ENCODE measurements at places on chromosomes 1 and 21.
A peak's percentile ranks its signal among the peaks of the same experiment; 100 is the strongest.

GRCh38 chr1:234235434-234235881 lies 137.8 kb upstream of the COA6 start:
- no peak for DNase-seq

DNA sequence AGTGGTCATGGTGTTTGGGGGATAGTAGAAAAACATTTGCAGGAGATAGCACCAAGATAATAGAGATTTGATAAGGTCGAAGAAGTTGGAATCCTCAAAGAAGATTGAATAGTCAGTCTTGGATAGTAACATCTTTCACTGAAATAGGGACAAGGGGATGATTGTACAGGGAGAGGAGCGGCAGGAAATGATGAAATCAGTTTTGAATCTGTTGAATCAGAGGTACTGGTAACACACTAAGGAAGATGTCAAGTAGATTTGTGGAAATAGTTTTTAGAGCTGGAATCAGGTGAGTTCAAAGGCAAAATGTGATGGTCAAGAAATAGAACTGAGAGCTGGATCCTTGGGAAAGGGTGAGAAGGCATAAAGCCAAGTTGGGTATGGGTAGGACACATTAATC lies 26.5 kb downstream of the CAP1 start:
- no peak for DNase-seq

GRCh38 chr1:171869097-171869496 lies 27.8 kb downstream of the DNM3 start:
- DNase-seq = no peak

GRCh38 chr1:205520709-205521108 lies 16.2 kb downstream of the CDK18 start:
- DNase-seq = no peak

- no peak for DNase-seq
These were observed 35.4 kb downstream of the VANGL1 start for GRCh38 chr1:115677182-115677555.

DNA sequence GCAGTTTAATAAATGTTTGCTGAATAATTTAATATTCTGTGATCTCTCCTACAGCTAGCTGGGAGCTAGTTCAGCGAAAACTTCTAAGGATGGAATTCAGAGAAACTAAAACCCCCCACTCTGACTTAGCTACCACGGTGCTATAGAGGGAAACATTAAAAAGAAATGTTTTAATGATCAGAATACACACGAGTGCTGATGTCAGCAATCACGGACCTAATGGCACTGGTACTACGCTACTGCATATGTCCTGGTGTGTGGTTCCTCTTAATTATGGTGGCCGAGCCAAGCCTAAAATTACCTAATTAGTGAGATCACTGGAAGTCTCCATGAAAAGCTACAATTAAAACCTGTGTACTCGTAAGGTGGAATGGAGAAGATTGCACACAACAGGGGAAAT lies 23.9 kb upstream of the LSM10 start:
- no peak for DNase-seq

- DNase-seq = no peak
These were observed 24.2 kb upstream of the SNX7 start for GRCh38 chr1:98637316-98637715.

GRCh38 chr1:187655104-187655503 lies 826.4 kb downstream of the PLA2G4A start:
- DNase-seq = no peak

DNA sequence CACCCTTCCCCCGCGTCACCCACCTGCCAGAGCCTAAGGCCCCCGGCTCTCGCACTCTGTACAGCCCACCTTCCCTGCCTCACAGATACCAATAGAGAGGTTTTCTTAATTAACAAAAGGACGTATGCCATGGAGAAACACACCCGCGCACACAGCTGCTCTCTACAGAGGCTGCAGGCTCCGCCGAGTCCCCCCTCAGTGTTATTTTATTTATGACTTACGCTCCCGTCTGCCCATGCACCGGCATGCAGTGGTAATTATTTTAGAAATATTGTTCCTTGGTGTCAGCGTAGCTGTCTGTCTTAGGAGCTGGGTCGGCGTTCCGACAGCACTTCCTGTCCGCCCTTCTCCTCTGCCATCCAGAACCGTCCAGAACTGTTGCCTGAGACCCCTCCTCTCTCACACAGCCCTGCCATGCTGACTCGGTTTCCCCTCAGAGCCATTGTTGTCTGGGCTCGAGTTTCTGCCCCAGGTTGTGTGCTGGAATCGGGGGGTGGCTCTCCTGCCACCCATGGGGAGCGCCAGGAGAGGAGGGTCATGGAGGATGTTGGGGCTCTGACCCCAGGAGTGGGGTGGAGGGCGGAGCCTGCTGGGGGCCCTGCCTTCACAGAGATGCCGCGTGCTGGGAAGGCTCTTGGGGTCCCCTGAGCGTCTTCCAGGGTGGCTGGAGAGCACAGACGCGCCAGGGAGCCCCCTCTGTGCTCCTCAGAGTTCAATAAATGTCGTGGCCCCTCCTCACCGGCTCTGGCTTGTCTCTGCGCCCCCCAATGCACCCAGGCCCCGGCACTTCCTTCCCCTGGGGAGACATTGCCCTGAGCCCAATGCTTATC lies 39.6 kb upstream of the COL6A1 start:
- no peak for DNase-seq

GRCh38 chr21:10464975-10465374 lies 56.4 kb upstream of the TPTE start:
- no peak for DNase-seq

- no peak for DNase-seq
These were observed 112.0 kb upstream of the LRRC7 start for GRCh38 chr1:69455718-69456117.

DNA sequence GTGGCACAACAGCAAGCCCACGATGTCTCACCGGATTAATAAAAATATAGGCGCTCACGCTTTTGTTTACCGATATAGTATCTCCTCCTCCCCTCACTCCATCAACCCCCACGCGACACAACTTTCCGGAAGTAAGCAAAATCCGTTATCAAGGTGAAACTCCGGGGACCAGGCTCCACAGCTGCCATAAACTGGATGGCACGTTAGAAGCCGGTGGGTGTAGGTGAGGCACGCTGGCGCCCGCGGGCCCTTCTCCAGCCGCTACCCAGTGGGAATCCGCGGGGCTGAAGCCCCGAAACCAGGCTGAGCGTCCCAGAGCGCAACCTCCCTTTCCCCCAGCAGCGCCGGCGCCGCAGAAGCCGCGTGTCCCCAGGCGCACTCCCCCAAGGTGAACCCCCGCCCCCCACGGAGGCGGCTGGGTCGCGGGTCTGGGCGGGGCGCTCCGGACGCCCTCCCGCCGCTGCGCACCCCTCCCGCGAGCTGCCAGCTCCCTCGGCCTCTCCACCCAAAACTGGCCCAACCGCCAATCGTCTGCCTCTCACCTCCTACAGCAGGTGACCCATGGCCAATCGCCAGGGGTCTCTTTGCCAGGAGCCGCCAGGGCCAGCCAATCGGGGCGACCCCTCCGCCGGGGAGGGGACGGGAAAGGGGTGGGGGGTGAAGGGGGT lies 112.4 kb downstream of the OSBPL9 start:
- peak; percentile 92 for DNase-seq

GRCh38 chr1:223203034-223203408 lies 60.0 kb upstream of the TLR5 start:
- no peak for DNase-seq

GRCh38 chr1:2300004-2300771 lies 72.1 kb downstream of the SKI start:
- DNase-seq = no peak

DNA sequence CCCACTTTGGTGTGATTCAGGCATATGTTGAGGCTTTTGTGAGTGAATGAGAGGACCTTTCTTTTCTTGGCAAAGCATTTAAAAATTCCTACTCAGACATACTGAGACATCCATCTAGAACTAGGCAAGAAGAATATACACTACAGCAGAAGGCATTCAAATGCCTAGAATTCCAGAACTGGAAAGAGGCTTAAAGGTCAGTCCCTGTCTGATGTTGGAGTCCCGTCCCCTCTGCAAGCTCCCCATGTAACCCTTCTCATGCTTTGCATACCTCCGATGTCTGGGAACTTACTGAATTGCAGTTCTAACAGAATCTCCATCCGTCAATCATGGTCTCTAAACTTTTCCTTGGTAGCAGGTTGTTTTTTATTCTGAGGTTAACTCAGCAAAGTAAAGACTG lies 152.9 kb downstream of the ATP6V1G3 start:
- DNase-seq = no peak

GRCh38 chr1:97739596-97740103 lies 181.2 kb downstream of the DPYD start:
- no peak for DNase-seq

GRCh38 chr1:200263203-200263602 lies 146.6 kb downstream of the ZNF281 start:
- DNase-seq = no peak

- no peak for DNase-seq
These were observed 144.2 kb upstream of the POGK start for GRCh38 chr1:166695115-166695514.

DNA sequence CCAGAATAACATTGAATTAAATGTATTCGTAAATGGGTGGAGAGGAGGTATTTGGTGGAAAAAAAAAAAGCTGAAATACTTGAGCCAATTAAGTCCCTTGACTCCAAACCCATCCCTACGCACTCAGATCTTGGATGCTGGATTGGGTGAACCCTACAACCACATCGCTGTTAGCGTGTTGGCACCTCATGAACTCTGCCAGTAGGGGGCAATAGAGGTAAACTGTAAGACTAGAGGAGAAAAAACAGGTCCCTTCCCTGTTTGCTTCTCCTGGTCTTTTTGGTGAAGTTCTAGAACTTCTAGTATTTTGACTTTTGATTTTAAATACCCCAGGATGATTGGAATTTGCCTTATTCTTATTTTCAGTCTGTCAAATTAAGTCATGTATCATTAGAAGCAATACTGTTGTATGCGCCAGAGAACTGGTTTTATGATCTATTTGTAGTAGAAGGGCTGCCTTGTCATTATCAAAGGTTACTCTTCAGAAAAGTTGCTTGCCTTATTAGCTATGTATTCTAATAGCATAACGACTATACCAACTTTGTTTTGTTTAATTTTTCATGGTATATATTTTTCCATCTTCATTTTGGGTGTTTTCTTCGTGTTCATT lies 1.9 kb upstream of the OR13G1 start:
- DNase-seq = peak; percentile 42

- no peak for DNase-seq
These were observed 37.3 kb downstream of the CAMK2N1 start for GRCh38 chr1:20448671-20449071.

- no peak for DNase-seq
These were observed 276.8 kb upstream of the TMEM51 start for GRCh38 chr1:14876747-14877146.

DNA sequence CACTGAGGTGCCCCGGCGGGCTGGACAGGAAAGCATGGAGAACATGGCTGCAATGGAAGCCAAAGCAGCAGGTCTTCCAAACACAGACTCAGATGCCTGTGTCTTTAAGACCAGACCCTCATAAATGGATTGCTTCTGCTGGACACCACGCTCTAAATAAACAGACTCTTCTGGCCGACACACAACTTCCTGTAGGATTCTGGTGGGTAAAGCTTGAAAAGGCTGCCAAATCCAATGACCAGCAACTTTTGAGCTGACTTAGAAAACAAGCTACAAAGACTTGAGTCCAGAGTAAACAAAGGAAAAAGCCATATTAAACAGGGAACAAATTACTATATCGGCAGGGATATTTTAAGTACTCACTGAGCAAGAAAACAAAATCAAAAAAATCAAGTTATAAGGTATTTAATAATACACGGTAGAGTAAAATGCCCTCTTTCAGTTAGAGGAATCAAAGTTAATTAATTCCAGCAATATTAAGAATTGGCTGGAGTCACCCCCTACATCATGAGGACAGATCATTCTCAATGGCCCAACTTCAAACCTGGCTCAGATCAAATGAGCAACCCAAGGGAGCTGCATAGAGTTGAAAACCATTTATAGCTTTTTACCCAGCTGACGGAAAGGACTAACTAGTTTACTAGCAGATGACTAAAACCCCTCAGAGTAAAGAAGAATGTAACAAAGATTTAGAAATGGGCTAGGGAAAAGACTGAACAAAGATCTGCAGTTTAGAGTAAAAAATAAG lies 102.4 kb downstream of the TGFBR3 start:
- DNase-seq = no peak

- DNase-seq = peak; percentile 52
These were observed 19.6 kb downstream of the FH start for GRCh38 chr1:241499910-241500309.

GRCh38 chr1:86191958-86192357 lies 35.4 kb upstream of the COL24A1 start:
- no peak for DNase-seq

DNA sequence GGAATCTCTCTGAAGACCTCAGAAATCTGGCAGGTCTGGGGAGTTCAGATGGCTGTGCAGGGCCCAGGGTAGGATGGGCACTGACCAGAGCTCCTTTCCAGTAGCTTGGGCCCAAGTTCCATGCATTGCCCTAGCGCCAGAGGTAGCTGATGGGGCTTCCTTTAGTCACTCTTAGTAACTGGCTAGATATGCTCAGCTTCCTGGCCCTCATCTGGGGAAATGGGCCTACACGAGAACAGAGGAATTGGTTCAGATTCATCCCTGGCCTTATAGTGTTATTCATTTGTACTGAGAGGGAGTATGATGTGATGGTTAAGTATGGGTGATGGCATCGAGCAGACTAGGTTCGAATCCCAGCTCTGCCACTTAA lies 15.5 kb upstream of the PSMB2 start:
- DNase-seq = no peak

GRCh38 chr1:183281039-183281438 lies 95.0 kb downstream of the LAMC2 start:
- no peak for DNase-seq

Measured in A549 (cell line).